ENCODE measurements at places on chromosomes 3 and 15.

DNA sequence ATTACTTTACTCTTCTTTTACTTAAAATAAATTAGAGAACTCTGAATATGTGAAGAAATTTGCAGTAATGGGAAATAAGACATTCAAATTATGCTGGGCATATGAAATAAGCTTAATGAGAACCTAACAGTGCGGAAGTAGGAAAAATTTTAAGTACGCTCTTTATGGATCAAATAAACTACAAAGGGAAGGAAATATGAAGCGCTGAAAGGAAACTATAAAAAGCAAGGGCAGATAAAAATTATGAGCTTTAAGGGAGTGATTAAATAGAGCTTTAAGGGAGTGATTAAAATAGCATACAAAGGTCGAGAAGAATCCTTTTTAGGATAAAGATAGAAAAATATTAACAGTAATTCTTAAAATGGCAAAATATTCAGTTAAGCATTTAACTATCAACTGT, 118.3 kb upstream of the AADACL2 start:
- no peak for DNase-seq

GRCh38 chr3:134762016-134762415, 33.0 kb upstream of the EPHB1 start:
- no peak for DNase-seq

DNA sequence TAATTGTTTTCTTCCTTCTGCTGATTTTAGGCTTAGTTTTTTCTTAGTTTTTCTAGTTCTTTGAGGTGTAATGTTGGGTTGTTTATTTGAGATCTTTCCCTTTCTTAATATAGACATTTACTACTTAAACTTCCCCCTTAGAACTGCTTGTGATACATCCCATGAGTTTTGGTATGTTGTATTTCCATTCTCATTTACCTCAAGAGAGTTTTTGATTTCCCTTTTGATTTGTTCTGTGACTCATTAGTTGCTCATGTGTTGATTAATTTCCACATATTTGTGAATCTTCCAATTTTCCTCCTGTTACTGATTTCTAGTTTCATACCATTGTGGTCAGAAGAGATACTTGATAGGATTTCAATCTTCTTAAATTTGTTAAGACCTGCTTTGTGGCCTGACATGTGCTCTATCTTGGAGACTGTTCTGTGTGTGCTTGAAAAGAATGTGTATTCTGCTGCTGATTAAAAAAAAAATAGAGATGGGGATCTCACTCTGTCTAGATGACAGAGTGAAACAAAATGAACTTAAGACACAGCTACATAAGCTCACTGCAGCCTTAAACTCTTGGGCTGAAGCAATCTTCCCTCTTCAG, 22.3 kb downstream of the GRM2 start:
- no peak for DNase-seq

- DNase-seq = no peak
Observed at GRCh38 chr3:63015614-63016309, 140.5 kb upstream of the CADPS start.

GRCh38 chr15:49452595-49452994, 29.6 kb downstream of the FGF7 start:
- DNase-seq = no peak

GRCh38 chr15:43278869-43279268, 12.1 kb upstream of the TGM5 start:
- DNase-seq = no peak

DNA sequence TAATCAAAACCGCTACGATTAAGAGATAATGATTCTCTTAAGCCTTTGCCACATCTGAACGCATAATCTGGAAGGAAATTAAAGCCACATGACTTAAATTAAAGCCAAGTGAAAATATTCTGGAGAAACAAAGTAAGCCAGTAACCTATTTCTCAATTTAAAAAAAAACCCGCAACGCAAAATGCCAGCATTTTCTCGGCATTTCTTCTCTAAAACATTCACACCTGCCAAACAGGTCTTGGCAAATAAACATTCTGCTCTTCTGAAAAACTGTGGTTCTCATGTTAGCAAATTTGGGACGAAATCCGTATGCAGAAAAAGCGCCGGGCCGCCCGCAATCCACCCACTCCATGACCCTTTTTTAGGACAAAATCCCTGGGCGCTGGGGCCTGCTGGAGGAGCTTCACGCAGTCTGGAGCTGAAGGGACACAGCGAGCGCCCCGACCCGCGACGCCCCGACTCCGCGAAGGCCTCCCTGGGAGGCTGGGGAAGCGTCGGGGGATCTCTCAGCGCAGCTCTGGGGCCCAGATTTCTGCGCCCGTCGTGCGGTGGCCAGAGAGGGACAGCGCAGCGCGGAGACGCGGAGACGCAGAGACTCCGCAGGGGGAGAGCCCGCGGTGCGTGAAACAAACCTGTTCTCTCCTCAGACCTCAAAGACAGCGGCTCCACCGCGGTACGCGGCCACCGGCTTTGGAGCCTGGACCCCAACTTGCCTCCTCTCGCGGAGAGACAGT, 471 bp downstream of the NKIRAS1 start:
- no peak for DNase-seq

- DNase-seq = no peak
Observed at GRCh38 chr15:27574541-27575054, 524.5 kb downstream of the OCA2 start.

DNA sequence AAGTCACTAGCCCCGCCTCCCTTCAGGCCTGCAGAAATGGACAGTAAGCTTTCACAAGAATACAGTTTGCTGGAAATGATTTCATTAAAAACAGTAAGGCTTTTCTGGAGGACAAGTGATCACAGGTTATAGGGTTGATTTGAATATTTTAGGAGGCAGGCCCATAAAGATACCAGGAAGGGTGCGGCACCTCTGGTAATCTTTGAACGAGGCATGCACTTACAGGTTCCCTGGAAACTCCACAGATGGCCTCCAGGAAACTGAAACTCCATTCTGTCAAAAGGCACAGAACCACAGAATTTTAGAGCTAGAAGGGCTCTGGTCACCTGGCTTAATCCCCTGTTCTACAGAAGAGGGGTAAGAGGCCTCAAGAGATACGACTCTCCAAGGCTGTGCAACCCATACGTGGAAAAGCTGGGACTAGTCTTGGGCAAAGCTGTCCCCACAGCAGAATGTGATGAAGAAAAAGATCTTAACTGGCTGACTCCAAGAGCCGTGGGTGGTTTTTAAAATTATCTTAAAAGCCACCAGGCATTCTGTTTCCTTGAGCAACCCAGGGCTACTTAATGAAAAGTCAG, 1.2 kb downstream of the STARD5 start:
- no peak for DNase-seq

DNA sequence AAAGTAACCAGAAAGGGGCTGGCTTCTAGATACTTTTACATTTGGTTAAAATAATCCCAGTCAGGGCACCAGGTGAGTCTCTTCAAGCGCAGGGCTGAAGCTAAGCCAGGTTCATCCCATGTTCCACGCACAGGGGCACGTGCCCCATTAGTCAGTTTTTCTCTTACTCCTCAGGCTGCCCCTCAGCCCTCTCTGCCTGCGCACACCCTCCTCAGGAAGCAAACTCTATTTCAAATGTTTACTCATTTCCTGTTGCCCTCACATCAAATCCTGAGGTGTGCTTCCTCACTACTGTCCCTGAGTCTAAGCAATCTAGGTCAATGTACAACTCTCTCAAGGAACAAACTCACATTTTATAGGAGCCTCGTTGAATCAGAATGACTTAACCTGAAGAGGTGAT, 48.5 kb downstream of the THBS1 start:
- no peak for DNase-seq

- no peak for DNase-seq
Observed at GRCh38 chr3:117287602-117288001, 578.0 kb downstream of the TUSC7 start.

DNA sequence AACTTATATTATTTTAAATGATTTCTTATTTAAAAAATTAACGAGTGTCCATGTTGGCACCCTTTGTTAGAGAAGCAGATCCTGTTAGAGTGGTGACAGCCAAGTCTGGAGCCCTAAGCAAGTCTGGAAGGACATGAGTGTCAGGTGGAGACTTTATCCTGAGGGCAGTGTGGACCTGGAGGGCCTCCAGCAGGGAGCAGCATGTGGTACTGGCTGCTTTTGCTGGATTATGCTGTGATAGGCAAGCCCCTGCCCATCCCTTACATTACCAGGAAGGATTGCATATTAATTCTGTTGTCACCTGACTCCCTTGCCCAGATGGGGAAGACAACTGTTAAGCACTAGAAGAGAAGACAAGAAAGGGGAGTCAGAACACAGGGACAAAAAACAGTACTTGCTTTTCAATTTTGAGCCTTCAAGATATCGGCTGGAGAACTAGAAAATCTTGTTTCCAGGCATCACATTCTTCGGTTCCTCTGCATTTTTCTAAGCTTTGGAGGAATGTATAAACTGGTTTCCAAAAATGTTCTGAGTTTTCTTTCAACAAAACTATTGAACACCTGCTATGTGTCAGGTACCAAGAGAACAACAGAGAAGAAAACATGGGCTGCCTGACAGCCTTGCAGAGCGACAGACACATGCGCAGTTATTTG, 22.7 kb downstream of the ZNF860 start:
- no peak for DNase-seq

- DNase-seq = no peak
Observed at GRCh38 chr3:138740072-138740471, 94.7 kb downstream of the PIK3CB start.

DNA sequence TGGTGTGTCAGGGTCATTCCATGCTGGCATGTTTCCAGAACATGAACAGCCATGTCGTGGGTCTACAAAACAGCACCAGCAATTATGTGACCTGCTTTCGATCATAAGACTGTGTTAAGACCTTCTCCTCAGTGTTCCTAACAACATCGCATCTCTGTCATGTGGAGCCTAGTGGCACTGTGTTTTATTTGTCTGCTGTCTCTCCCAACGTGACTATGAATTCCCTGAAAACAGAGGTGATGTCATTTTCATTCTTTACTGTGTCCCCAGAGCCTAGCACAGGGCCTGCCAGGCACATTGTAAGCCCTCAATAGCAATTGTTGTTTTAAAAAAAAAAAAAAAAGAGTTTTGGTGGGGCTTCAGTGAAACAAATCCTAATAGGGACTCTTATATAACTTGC, 94.2 kb upstream of the IL12A start:
- no peak for DNase-seq

DNA sequence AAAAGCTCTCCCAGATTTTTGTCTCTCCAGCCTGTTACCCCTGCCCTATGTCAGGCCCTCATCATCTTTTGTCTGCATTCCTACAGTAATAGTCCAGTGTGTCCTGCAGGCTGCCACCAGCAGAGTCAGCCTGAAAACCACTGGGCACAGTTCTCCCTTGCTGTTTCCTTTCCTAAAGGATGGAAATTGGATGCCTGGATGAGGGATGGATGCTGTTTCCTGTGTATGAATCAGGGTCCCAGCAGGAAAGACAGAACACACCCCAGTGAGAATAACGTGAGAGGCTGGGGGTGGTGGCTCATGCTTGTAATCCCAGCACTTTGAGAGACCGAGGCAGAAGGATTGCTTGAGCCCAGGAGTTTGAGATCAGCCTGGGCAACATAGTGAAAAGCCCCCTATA, 3.3 kb upstream of the SNX33 start:
- no peak for DNase-seq

DNA sequence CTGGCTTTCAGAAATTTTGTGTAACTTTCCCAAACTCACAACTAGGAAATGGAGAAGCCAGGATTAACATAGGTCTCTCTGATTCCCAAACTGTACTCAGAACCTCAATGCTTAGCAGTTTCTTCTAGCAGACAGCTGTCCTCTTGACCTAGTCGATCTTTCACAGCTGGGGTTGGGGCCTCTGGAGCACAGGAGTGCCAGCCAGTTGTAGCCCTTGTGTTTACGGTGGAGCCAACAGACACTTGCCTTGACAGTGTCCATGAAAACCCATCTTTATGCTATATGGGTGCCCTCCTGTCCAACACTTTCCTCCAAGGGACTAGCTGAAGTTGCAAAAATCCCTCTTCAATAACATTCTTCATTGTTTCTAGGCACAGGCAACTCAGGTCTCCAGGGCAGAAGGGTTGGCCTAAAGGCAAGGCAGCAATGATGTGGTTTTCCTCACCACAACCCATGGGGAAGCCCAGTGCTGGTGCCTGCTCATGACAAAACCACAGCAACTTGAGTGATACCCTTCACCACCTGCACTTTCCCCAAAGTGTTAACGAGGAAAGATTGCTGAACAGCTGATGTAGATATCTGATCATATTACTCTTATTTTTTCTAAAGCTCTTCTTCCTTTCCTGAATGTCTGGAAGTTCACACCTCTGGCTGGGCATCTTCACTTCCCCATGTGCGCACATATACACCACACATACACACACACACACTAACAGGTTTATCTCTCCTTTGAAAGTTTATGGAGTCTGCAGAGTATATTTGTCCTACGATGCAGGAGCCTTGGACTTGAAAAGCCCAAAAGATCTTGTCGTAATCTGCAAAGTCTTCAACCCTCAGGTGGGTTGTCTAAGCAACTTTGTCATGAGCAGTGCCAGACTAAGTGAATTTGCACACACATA, 11.0 kb upstream of the KNG1 start:
- no peak for DNase-seq

DNA sequence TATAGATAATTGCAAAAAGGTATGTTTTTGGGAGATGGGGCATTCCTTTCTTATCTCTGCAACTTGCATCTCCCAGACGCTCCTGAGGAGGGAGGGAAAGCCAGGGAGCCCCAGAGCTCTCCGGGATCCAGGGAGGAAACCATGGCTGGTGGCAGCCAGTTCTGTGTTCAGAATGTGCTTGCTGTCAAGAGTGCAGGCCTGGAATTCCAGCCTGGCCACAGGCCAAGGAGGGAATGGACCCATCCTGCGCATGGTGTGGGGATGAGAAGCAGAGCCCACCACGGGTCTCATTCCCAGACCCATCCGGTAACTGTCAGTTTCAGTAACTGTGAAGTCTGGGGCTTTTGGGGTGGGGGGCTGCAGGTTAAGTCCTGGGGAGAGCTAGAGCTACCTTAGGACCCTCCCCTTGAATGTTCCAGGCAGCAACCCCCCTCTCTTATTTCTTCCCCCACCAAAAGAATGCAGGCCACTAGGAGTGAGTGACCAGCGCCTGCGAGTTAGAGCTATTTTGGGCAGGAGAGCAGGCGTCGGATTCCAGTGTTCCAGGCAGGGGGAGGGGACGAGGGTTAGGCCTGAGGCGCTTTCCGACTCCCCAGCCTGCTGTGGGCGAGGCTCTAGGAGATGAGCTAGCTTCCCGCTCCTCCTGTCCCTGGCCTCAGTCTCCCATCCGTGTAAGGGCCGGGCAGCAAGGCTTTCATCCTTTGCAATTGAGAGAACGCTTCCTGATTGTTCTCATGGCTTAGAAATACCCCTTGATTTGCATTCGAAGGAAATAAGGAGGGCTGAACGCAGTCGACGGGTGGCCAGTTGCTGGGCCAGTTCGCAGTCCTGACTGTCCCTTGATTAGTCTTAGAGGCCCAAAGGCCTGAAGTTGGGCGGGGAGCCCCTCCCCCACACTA, 781 bp upstream of the DAG1 start:
- no peak for DNase-seq

DNA sequence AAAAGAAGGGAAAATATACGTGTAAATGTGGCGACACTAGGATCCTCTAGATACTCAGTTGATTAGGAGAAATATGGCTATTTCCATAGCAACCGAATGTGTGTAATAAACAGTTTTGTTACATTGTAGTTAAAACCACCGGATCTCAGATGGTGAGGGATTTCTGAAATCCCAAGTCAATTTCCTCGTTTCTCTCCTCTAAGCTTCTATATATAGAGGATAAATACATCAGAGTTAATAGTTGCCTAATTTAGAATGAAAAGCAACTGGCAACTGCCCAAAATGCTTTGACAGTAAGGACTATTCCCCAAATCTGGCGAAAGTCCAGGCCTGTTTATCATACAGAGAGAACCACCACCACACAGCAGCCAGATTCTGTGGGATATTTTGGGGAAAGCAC, 112.6 kb downstream of the GABRB3 start:
- DNase-seq = no peak
